ENCODE measurements at places on chromosomes 7 and 10.

- no peak for DNase-seq
Observed at GRCh38 chr10:5064656-5065055, 29.6 kb upstream of the AKR1C3 start.

DNA sequence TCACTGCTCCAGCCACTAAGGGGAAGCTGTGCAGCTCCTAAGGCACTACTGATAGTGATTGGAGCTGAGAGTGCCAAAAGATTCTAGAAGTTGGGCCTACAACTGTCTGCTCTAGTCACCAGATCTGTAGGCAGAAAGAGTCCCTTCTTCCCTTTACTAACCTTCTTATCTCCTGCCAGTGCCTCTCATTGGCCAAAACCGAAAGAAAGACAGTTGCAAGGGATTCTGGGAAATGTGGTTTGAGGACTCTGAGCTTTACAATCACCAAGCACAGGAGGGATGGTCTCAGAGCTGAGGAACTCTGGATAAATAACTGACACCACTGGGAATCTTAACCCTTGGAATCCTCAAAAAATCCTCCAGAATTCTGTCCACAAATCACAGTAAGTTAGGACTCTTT lies 615.8 kb downstream of the CCSER2 start:
- no peak for DNase-seq

DNA sequence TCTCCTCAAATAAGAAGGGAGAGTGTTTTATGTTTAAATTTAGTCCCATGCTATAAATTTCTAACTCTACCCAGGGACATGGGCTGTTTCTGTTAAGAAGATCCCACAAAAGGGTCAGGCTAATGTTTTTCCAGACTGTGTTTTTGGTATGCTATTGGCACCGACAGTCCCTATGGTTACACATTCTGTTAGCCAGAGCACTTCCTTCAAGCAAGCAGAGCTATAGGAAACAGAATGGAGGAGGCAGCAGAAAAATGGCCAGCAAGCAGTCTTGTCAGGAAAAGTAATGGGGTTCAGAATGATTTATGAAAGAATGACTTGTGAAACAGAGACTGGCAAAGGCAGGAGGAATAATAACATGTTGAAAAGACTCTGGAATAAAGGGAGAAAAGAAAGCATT lies 44.8 kb upstream of the PHYHIPL start:
- no peak for DNase-seq

- no peak for DNase-seq
Observed at GRCh38 chr10:31011017-31011664, 20.5 kb downstream of the ZNF438 start.

DNA sequence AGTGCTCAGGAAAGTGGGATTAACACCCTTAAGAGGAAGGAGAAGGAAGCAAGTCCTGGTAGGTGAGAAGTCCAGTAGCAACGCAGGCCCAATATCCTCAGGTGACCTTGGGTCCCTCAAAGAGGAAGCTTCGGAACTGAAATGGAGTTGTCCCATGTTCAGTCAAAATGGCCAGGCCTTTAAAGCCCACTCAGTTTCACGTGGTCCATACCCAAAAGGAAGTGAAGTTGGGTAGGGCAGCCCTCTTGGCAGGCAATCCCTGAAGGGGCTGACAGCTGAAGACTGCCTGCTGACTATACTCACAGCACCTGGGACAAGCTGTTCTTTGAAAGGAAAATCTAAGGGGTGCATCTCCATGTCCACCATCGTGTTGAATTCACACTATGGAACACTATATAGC lies 3.0 kb downstream of the GSAP start:
- no peak for DNase-seq

Data from glutamatergic neuron (in vitro differentiated cells).